PC-3 (cell line): ENCODE measurements at places on chromosomes 5 and 9. TPM values are rescaled to one million over a fixed set of nuclear protein-coding genes. Genes with fewer than 3 reads are reported as not detected.

FAM78A gene
- 0.07 and 0.40 TPM in 2 replicates for total RNA-seq

DNA sequence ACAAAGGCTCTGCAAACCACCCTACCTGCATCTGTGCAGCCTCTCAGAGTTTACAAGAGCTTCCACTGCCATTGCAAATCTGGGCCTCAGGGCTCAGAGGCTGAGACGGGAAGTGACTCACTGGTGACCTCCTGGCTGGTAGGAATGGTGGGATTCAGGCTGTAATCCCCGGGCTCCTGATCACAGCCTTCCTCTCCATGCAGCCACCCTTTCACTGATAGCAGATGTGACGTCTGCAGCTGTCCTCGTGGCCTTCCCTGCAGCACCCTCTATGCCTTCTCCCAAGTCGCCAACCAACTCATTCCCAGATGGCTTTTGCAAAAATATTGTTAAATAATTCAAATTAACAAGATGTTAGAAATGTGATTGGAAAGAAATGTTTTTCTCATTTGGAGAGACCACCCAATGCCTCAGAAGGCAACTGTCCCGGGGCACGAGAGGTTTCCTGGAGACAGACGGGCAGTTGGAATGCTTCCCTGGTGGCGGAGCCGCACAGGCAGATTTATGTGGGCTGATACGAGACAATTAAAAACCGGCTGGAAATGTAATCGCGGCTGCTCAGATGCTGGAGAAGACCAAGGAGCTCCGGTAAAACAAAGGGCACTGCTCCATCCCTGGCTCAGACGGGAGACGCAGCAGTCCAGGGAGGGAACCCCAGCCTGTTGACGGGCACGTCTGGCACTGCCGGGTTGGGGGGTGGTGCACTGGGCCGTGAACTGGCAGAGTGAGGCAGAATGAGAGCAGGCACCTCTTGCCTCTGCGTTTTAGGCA is 34.4 kb upstream of the SLC25A51 start:
- no peaks in the 10 kb centered on the region for H3K27me3 ChIP-seq
- peaks cover 38% of the 10 kb centered on the region for H3K4me1 ChIP-seq
- H3K36me3 ChIP-seq, result peaks cover 35% of the 10 kb centered on the region
- peak; percentile 80 for DNase-seq
- no peak overlapping the region for H3K4me3 ChIP-seq
- H3K27ac ChIP-seq, result peak overlapping the region; percentile 92

RETREG1 gene
- 1.7 and 8.5 TPM in 2 replicates for total RNA-seq

BHMT gene
- total RNA-seq, result not detected in 2 replicates

GRCh38 chr5:95252801-95253200 is 32.1 kb downstream of the MCTP1 start:
- no peaks in the 10 kb centered on the region for H3K36me3 ChIP-seq
- H3K4me1 ChIP-seq, result no peaks in the 10 kb centered on the region
- H3K4me3 ChIP-seq, result no peak overlapping the region

- no peak overlapping the region for H3K27ac ChIP-seq
- H3K36me3 ChIP-seq, result no peaks in the 10 kb centered on the region
- H3K4me1 ChIP-seq, result no peaks in the 10 kb centered on the region
- DNase-seq, result peak; percentile 62
These were observed 192.8 kb downstream of the CDH18 start for GRCh38 chr5:19795218-19795617.

HACD4 gene
- total RNA-seq, result not detected in 2 replicates

DNA sequence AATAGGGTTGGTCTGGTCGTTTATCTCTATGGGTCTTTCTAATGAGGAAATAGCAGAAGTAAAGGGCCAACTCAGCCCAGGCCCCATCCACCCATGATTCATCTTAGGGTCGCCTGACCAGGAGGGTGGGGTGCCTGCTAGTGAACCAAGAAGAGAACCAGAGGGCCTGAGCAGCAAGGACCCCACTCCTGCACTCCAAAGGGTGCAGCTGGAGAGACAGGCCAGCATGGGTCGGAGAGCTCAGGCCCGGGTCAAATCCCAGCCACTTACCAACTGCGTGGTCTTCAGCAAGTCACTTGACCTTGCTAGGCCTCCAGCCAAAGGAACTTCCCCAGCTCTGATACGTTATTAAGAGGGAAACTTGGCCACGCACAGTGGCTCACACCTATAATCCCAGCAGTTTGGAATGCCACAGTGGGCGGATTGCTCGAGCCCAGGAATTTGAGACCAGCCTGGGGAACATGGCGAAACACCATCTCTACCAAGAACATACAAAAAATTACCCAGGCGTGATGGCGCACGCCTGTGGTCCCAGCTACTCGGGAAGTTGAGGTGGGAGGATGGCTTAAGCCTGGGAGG is 4.3 kb downstream of the BBLN start:
- DNase-seq, result no peak
- H3K36me3 ChIP-seq, result peaks cover 7% of the 10 kb centered on the region
- no peak overlapping the region for H3K4me3 ChIP-seq
- no peak overlapping the region for H3K27ac ChIP-seq
- no peaks in the 10 kb centered on the region for H3K27me3 ChIP-seq
- peaks cover 17% of the 10 kb centered on the region for H3K4me1 ChIP-seq

DNA sequence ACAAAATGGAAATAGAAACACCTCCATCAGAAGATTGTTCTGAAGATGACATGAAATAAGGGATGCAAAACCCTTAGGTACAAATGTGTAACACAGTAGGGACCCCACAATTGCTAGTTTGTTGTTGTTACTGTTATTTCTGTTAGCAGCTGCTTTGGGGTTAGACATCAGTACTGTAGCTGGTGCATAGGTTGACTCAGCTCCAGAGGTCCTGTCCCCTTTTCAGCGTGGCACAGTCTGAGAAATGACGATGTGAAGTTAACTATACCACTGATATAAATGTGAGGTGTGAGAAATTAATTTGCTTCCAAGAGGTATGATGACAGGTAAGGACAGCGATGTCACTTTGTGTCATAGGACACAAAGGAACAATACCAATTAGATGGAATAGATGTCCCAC is 384.6 kb upstream of the KLF4 start:
- no peaks in the 10 kb centered on the region for H3K4me1 ChIP-seq
- H3K27ac ChIP-seq, result no peak overlapping the region
- H3K27me3 ChIP-seq, result no peaks in the 10 kb centered on the region
- H3K36me3 ChIP-seq, result no peaks in the 10 kb centered on the region
- no peak overlapping the region for H3K4me3 ChIP-seq
- no peak for DNase-seq

RNF208 gene
- total RNA-seq, result 1.7 and 2.8 TPM in 2 replicates

- H3K4me3 ChIP-seq, result no peak overlapping the region
- no peaks in the 10 kb centered on the region for H3K36me3 ChIP-seq
- H3K27me3 ChIP-seq, result no peaks in the 10 kb centered on the region
- DNase-seq, result no peak
- no peaks in the 10 kb centered on the region for H3K4me1 ChIP-seq
- no peak overlapping the region for H3K27ac ChIP-seq
These were observed 37.3 kb upstream of the MAMDC2 start for GRCh38 chr9:70006306-70006705.

DNA sequence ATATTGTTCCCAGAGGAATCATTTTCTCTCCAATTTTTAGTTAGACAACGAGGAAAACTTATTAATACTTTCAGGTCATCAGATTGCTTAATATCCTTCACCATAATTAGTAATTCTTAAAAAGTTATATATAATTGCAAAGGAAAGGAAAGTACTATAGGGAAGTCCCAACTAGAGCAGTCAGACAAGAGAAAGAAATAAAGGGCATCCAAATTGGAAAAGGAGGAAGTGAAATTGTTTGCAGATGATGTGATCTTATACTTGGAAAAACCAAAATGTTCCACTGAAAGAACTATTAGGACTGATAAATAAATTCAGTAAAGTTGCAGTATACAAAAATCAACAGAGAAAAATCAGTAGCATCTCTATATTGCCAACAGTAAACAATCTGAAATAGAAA is 223.5 kb upstream of the MEF2C start:
- DNase-seq, result no peak
- H3K27me3 ChIP-seq, result no peaks in the 10 kb centered on the region
- H3K4me3 ChIP-seq, result no peak overlapping the region
- no peak overlapping the region for H3K27ac ChIP-seq
- no peaks in the 10 kb centered on the region for H3K36me3 ChIP-seq

DNA sequence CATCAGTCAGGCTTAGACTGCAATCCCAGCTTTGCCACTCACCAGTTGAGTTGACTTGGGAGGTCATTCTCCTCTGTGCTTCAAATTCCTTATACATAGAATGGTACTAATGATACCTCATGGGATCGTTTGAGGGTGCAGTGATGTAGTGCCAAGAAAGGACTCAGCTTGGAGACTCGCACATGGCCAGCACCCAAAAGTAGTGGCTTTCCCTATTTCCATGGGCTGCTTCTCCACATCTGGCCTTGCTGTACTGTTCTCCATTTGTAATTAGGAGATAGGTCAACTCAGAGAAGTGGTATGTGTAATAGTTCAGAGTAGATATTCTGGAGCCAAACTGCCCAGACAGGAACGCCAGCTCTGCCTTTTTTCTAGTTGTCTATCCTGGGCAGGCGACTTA is 5.5 kb downstream of the CCL19 start:
- no peaks in the 10 kb centered on the region for H3K4me1 ChIP-seq
- H3K27me3 ChIP-seq, result no peaks in the 10 kb centered on the region
- H3K4me3 ChIP-seq, result no peak overlapping the region
- H3K27ac ChIP-seq, result no peak overlapping the region
- no peak for DNase-seq

- no peaks in the 10 kb centered on the region for H3K27me3 ChIP-seq
- no peaks in the 10 kb centered on the region for H3K36me3 ChIP-seq
- H3K4me1 ChIP-seq, result peaks cover 6% of the 10 kb centered on the region; the same call in 1 of the 2 replicates
- H3K27ac ChIP-seq, result no peak overlapping the region
- no peak overlapping the region for H3K4me3 ChIP-seq
- DNase-seq, result no peak
These were observed 30.1 kb upstream of the CNOT6 start for GRCh38 chr5:180463916-180464602.

LSM11 gene
- 5.0 and 5.1 TPM in 2 replicates for total RNA-seq

DNA sequence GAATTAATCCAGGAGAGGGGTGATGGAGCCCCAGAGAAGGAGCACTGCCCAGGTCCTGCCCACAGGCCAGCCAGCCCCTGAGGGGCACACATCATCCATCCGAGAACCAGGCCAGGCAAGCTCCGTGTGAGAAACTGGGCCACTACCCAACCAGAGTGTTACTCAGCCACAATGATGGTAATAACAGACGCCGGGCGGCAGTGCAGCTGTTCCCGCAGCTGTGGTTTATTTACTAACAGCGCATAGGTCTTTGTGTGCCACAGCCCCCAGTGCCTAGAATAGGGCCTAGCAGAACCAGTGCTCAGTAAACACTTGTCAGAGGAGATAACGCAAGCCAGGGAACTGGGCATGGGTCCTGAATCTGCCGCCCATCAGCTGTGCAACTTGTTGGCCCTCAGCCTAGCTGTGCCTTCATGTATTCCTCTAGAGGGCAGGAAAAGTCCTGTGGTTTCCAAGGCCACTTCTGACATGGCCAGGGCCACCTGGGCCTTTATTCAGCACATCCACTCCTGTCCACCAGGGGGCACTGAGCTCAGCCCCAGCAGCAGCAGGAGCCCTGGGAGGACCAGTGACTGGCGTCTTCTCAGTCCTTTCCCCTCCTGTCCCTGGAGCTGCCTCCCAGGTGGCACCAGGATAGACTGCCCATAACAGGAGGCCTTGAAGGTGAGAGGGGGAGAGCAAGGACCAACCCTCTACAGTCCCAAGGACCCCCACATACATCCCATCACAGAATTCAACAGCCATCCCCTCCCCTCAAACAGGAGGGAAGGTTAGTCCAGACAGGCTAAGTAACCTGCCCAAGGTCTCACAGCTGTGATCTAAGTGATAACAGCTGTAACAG is 2.1 kb downstream of the MXD3 start:
- no peak overlapping the region for H3K27ac ChIP-seq
- peaks cover 39% of the 10 kb centered on the region for H3K4me1 ChIP-seq
- peaks cover 18% of the 10 kb centered on the region; the same call in 1 of the 2 replicates for H3K36me3 ChIP-seq
- no peaks in the 10 kb centered on the region for H3K27me3 ChIP-seq
